Urinary bladder (tissue), 4 donors: ENCODE measurements at places on chromosomes 1 and 21.

- no peak for DNase-seq
Measured at GRCh38 chr1:86938450-86938849, 24.0 kb downstream of the HS2ST1 start.

- DNase-seq = peak; percentile 23
Measured at GRCh38 chr1:15370781-15371520, 38.7 kb upstream of the EFHD2 start.

- no peak for DNase-seq
Measured at GRCh38 chr1:214208460-214208859, 72.5 kb upstream of the SMYD2 start.

- DNase-seq = no peak
Measured at GRCh38 chr1:211630236-211631081, 45.0 kb downstream of the NEK2 start.

DNA sequence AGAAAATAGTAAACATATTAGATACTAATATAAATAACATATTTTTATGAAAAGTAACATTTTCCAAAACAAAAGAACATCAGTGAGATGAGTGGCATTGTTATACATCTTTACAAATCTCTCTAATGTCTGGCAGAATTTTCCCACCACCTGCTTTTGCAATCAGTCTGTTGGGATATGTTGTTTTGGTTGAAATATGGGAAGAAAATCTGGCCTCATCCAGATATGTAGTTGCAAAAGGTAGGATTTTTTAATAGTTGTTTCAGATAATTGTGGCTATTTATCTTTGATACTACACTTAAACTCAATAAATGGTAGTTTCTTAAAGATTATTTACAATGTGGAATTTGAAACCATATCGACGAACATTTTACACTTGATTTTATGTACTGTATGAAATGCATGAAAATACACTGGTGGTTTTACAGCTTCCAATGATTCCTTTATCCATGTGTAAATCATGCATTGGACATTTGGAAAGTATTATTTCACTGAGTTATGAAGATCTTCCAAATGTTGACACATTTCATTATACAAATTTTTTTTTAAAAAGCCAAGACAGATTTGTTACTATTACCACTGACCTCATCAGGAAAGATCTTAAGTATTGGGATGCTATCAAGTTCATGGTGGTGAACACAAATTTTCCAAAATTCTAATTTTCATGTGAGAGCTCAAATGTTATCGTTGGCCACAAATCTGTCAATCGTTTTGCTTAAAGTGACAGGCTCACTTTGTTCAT is 74.1 kb upstream of the CD34 start:
- no peak for DNase-seq

GRCh38 chr1:217332431-217333065 is 298.3 kb downstream of the GPATCH2 start:
- no peak for DNase-seq
